ENCODE measurements at places on chromosomes 2 and 18.

DNA sequence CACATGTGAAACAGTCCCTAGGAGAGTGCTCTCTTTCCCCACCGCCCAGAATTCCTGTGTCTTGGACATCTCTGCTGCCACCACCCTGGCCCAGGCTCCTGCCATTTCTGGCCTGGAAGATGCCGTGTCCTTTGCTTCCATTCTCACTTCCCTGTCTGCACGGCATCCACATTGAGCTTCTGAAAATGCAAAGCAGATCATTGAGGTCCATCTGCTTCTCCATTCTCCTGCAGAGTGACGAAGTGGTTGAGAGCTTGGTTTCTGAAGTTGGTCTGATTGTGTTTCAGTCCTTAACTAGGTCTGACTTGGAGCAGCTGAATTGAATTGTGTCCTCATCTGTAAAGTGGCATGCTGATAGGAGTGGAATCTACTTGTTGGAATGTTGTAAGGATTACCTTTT, 98.7 kb upstream of the MGAT5 start:
- no peak for DNase-seq

DNA sequence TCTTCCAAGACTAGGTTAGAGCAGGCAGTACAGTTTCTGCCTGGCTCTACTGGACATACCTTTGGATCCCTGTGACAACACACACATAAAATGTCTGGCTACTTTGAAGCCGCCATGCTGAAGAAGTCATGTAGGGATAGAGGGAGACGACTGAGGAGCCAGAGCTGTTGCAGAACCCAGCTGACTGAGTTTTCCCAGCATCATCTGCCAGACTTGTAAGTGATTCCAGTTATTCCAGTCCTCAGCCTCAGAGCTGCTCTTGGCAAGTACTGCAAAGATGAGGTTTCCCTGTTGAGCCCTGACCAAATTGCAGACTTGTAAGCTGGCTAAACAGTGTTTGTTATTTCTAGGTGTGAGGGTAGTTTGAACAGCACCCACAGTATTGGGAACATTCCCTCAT, 31.5 kb upstream of the TSPYL6 start:
- no peak for DNase-seq

- no peak for DNase-seq
These were observed 84.9 kb downstream of the RHOB start for GRCh38 chr2:20531633-20532262.

GRCh38 chr2:102094917-102095316, 47.6 kb upstream of the IL1R1 start:
- DNase-seq: no peak

- no peak for DNase-seq
These were observed 62.6 kb downstream of the NFATC1 start for GRCh38 chr18:79458131-79458838.

All from renal pelvis (tissue), 12 donors.